ENCODE measurements at places on chromosomes 4 and X.

- DNase-seq = no peak
Observed at GRCh38 chrX:110794601-110795000, 1.0 kb downstream of the CHRDL1 start.

GRCh38 chr4:168293386-168293975, 25.1 kb downstream of the DDX60 start:
- no peak for DNase-seq

- no peak for DNase-seq
Observed at GRCh38 chr4:87251106-87251505, 30.7 kb upstream of the KLHL8 start.

GRCh38 chrX:154040863-154041262, 21.2 kb upstream of the IRAK1 start:
- DNase-seq = no peak

DNA sequence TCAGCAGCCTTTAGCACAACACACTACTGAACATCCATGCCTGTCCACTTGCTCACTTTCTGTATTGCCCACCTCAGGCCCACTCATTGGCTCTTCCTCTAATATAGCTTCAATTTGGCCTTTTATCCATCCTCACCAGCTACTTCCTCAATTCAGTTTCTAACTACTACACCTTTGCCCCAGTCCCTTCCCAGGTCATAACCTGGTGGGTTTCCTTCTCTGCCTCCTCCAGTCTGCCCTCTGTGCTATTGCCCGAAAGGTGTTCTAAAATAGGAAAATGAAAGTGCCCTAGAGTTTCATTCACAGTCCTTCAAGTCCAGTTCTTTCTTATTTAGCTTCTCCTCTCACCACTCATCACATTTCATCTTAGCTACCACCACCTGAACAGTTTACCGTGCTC, 23.1 kb downstream of the MOSPD2 start:
- DNase-seq = no peak

DNA sequence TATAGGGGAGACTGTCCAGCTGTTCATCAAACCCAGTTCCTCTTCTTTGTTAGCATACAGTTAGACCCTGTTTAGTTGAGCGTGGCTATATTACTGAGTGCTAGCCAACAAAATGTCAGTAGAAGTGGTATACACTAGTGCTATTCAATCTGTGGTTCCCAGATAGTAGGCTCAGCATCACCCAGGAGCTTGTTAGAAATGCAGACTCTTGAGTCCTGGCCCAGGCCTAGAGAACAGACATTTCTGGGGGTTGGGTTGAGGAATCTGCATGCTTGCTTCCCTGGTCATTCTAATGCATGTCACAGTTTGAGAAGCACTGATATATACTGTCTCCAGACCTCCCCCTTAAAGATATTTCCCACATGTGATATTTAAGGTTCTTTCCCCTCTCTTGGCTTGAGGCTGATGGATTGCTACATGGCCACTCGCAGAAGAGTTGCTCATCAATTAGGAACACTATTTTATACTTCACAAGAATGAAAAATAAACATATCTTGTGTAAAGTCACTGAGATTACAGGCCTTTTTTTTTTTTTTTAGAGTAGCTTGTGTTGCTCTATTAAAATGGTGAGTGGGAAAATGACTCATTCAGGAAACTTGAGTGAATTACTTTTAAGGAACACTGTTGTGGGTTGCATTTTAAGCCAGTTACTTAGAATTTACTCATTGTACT, 289.0 kb downstream of the STIM2 start:
- no peak for DNase-seq

DNA sequence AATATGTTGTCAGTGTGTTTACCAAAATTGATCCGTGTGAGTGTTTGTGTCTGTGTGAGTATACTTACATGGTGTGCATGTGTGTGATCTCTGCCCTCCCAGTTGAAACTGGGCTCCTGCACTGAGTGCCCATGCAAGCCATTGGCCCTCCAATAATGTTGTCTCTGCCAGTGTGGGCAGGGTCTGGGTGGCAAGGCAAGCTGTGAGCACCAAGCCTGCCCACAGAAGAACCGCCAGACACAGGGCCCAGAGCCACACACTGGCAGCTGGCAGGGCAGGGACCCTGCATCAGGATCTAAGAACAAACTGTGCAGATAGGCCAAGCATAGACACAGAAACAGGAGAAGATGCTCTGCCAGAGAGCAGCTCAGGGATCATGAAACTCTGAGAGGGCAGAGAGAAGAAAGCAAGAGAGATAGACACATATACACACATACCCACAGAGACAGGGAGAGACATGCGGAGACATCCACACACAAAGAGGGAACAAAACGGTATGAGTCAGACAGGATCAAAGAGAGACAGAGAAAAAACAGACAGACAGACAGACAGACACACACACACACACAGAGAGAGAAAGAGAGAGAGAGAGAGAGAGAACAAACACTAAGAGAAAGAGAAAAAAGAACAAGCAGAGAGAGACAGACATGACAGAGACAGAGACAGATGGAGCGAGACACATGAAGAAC, 555.0 kb downstream of the MID1IP1 start:
- DNase-seq = no peak

DNA sequence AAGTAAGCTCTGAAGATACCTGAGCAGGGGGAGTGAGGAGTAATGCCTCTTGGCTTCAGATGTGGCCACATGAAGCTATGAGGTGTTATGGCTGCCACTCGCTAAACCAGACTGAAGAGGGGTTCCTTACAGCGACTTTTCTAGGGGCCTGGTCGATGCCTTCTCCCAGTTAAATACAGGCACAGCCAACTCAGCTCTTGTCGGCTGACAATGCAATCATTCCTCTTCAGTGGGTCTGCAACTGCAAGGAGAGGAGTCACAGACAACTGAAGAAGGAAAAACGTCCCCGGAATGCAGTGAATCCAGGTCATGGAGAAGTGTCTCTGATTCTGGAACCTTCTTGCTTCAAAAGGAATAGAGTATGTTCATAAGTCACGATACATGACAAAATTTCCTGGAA, 106.4 kb downstream of the RNF150 start:
- no peak for DNase-seq

DNA sequence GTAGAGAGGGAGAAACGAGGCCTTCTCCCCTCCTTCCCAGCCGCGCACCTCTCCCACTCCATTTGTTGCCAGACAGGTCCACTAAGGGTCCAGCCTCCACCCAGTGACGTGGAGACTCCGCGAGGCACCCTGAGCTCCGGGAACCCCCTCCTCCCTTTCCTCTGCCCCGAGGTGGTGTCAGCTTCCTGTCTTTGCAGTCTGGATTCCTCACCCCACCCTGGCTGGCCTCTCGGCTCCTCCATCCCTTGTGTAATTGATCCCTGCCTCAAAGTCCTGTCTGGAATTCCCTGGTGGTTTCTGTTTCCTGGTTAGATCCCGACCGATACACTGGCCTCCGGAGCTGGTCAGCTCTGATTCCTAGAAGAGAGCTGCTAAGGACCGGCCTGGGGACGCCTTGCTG, 105.9 kb upstream of the SCOC start:
- no peak for DNase-seq
